ENCODE measurements at places on chromosomes 3 and 15.

DNA sequence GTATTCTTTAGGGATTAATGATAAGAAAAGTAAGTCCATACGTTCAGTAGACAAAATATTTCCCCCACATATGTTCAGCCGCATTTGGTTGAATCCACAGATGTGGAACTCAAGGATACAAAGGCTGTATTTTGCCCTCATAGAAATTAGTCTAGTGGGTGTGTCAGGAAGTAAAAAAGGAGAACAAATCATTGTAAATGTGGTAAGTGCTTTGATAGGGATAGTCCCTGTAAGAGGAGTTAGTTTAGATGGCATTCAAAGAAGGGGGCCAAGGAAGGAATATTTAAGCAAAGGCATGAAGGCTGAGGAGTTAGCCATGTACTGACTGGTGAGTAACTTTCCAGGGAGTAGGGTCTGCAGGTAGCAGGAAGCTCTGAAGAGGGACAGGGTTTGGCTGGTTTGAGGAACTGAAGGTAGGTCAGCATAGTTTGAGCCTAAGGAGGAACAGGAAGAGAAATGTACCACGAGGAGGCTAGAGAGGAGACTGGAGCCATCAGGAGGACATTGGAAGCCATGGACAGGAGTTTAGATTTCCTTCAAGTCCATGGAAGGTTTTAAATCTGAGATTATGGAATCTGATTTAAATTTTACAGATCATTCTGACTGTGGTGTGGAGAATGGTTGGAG, 98.8 kb downstream of the MME start:
- no peak for DNase-seq

DNA sequence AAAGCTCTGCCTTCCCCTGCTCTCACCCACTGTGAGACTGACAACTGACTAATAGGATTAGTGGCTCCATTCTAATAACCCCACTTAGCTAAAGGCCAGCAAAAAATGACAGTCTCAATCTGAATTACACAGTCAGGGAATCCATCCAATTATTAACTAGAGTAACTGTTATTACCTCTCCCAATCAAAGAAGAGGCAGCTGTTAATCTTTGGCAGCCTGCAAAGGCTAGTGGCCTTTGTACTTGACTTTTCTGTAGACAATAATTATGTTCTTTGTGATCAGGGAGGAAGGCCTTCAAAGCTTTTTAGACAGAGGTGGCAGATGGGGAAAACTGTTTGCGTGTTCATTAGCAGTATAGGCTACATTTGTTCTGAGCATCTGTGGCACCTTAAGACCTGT, 177.7 kb downstream of the ISL2 start:
- DNase-seq, result peak; percentile 52

GRCh38 chr3:53142986-53143385, 12.8 kb upstream of the RFT1 start:
- no peak for DNase-seq

DNA sequence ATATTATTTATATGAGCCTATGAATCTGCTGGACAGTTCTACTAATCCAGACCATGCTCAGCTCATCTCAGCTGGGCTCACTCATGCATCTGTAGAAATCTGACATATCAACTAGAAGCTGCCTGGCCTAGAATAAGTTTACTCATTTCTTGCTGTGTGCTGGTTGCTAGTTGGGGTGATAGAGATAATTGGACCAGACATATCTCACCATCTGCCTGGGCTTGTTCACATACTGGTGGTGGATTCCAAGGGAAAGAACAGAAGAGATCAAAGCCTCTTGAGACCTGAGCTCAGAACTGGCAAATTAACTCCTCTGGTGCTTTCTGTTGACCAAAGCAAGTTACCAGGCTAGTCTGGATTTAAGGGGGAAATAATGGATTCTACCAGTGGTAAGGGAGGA, 109.1 kb downstream of the NSUN3 start:
- DNase-seq, result no peak

DNA sequence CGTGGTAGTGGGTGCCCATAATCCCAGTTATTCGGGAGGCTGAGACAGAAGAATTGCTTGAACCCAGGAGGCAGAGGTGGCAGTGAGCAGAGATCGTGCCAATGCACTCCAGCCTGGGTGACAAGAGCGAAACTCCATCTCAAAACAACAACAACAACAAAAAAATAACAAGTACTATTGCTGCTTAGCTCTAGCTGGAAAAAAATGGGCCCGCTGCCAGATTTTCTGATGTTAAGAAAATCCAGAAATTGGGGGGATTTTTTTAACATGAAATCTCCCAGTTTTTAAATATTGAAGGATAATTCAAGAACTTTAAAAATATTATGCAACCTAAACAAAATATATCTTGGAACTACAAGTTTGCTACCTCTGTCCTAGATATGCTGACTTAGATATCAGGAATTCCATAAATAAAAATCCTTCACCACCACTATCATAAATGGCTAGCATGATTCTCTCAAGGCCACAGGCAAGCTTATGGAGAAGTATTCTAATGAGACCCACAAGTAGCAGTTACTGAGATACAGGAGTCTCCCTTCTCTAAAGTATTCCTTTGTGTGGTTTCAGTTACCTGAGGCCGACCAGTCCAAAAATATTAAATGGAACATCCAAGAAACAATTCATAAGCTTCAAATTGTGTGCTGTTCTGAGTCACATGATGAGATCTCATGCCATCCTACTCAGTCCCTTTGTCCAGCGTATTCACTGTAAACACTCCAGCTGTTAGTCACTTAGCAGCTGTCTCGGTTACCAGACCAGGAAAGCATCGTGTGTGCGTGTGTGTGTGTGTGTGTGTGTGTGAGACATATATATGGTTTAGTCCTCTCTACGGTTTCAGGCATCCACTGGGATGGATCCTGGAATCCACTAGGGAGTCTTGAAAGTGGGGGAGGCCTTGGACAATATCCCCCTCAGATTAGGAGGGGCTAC, 277.2 kb downstream of the TBL1XR1 start:
- no peak for DNase-seq

GRCh38 chr3:8205881-8206280, 295.7 kb upstream of the LMCD1 start:
- no peak for DNase-seq

GRCh38 chr3:194843556-194843955, 157.9 kb downstream of the FAM43A start:
- DNase-seq, result no peak

- DNase-seq, result no peak
Observed at GRCh38 chr3:127165036-127165435, 27.9 kb upstream of the PRR23E start.

- DNase-seq, result no peak
Observed at GRCh38 chr3:194256040-194256945, 94.8 kb downstream of the CPN2 start.

GRCh38 chr3:50294492-50295403, 2.5 kb upstream of the IFRD2 start:
- DNase-seq, result peak; percentile 1

GRCh38 chr3:187919048-187919447, 173.8 kb upstream of the BCL6 start:
- no peak for DNase-seq

DNA sequence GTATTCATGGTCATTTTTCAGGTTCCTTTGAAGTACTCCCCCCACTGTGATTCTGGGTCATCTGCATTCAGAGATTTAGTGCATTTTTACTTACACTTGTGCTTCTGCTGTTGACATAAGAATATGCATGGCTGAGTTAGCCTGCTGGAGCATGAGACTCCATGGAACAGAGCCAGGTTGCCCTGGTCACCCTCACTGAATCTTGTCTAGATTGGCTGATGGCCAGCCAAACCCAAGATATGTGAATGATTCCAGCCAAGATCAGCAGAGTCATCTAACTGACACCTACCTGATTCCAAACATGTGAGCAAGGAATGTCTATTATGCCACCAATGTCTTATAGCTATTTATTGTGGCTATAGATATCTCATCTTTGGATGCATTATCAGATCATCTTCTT, 25.1 kb downstream of the DTWD1 start:
- no peak for DNase-seq

DNA sequence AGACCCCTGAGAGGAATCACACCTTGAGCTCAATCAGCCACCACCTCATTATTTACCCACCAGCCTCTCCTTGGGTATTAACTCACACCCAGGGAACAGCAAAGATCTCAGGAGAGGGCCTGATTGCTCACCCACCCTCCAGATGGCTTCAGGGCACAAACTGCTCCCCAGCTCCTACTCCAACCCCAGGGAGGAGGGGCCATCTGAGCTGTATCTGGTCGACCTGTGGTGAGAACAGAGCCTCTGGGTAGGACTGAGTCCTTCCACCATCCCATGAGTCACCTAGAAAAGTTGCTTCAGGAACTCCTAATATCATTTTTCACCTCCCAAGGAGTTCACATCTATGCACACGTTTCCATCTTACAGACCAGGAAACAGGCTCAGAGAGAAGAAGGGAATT, 44.8 kb upstream of the HES1 start:
- no peak for DNase-seq

GRCh38 chr15:97446138-97446537, 514.4 kb upstream of the ARRDC4 start:
- peak; percentile 36 for DNase-seq
